ENCODE measurements at places on chromosomes 6 and 20.

DNA sequence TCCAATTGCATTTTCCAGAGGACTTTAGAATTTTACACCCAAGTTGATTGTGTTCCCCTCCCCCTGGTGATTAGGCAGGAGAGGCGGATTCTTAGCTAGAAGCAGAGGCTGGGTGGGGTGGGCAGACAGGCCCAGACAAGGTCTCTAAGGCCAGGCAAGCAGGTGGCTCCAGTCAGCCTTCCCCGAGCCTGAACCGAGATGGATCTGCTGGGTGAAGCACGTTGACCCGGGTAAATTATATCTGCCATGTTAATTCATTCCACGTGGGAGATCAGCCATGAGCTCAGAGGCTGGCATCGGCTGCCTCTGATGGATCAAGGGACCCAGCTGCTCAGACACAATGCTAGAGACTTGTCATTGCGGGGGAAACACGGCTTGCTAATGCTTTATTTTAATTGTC, 159.5 kb upstream of the MAFB start:
- DNase-seq: no peak

DNA sequence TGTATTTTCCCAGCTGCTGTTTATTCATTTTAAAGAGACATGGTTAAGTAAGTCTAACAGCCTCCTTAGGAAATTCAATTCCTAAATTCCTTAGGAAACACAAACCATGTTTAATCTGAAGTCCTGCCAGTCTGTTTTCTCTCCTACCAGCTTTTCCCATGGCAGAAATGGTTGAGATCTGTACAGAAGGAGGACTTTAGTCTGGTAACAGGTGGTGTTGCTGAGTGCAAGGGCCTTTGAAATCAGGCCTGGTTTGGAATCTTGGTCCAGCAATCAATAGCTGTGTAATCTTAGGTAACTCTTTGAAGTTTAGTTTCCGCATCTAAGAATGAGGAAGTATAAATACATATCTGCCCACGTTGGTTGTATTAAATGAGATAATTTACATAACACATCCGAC, 232.5 kb downstream of the LAMA2 start:
- no peak for DNase-seq

- DNase-seq: no peak
Observed at GRCh38 chr6:54291146-54291545, 17.1 kb upstream of the TINAG start.

DNA sequence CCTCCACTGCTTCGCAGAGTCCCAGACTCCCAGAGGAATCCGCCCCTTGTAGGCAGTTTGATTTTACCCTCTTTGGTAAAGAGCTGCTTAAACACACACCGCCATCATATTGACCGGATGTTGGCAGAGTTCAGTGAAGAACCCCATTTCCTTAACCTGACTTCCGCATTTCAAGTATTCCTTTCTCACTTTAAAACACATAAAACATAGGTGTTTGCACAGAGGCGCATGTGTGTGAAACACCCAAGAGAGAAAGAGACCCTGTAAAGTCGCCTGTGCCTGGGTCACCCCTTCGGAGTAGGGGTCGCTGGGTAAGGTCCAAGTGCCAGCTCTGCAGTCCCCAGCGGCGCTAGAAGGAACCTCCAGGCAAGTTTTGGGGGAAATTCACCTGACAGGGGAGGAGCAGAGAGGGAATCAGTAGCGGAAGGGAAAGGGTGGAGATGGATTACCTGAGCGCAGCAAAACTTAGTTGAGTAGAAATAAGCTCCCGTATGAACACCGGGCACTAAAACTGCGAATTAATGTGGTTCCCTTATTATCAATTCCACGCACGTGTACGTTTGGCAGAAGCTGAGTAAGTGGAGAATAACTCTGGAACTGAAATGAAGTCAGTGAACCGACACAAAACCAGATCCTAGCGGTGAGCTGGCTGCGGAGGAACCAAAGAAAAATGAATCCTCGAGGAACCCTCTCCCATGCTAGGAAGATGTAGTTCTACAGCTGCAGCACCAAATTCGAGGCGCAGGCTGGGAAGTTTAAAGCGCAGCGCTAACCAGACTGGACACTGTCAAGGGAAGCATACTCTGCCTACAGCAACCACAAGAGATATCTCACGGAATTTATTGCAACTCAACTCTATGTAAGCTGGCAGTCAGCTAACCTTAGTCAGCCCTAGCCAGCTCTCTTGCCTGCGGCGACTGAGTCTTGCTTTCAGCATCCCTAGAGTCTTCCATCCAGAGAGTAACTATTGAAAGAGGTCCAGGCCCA, 3.5 kb upstream of the HTR1B start:
- DNase-seq: peak; percentile 9

DNA sequence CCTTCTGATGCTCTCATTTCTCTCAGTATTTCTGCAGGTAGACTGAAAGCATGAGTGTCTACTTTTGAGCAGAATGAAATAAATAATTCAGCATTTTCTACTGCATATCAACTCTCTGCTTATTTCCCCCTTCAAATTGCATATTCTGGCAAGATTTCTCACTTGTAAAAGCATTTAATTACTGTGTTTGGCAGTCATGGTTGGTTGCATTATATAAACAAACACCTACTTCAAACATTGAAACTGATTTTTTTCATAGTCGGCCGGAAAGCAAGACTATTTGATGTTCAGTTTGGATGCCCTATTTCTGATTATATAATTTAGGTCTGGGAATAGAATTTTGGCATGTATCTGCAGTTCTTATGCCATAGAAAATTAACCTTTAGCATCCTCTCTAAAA, 73.1 kb downstream of the PLEKHG1 start:
- DNase-seq: no peak

DNA sequence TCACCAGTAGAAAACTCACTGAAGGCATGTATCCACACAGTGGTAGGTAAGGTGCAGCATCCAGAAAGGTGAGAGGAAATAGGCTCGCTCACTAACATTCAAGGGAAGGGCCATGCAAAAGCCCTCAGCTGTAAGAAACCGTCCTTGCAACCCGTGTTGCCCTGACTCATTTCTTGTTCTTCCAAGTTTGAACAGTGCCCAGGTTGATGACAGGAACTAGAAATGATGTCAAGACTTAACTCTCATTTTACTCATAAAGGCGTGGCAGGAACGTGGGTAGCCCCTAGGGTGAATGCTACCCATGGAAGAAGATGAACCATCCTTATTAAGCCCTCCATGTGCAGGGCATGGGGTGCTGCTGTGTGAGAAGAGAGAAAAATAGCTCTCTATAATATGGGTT, 187.6 kb downstream of the CD83 start:
- DNase-seq: no peak

- no peak for DNase-seq
Observed at GRCh38 chr6:81683912-81684311, 68.6 kb downstream of the TENT5A start.

DNA sequence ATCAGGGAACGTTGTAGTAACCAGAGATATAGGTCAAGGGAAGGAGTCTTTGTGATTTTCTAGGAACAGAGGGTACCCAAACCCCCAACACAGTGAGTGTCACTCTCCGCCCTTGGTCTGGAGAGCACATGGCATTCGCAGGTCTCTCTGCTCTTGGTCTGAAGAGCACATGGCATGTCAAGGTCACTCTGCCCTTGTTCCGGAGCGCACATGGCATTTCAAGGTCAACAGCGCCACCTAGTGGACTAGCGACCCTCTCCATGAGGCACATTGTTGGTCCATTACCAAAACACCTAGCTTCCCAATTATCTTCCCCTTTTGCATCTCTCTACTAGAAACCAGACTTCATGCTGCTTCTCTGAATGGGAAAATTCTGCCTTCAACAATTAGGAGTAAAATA, 260.0 kb downstream of the C6orf118 start:
- no peak for DNase-seq

DNA sequence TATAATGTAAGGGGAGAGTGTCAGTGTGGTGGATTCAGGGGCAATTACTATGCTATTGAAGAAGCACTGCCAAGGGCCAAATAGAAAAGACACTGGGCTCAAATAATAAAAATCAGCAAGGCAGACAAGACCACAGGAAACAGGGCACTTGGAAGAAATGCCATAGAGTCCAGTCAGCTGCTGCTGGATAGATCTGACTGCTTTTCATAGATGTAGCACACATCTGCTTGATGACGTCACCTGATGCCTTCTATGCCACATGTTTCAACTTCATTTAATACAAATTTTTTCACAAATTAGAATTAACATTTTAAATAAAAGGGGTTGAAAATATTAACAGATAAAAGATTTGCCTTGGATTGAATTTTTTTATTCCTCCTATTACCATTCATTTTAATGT, 23.9 kb upstream of the AHI1 start:
- DNase-seq: no peak

DNA sequence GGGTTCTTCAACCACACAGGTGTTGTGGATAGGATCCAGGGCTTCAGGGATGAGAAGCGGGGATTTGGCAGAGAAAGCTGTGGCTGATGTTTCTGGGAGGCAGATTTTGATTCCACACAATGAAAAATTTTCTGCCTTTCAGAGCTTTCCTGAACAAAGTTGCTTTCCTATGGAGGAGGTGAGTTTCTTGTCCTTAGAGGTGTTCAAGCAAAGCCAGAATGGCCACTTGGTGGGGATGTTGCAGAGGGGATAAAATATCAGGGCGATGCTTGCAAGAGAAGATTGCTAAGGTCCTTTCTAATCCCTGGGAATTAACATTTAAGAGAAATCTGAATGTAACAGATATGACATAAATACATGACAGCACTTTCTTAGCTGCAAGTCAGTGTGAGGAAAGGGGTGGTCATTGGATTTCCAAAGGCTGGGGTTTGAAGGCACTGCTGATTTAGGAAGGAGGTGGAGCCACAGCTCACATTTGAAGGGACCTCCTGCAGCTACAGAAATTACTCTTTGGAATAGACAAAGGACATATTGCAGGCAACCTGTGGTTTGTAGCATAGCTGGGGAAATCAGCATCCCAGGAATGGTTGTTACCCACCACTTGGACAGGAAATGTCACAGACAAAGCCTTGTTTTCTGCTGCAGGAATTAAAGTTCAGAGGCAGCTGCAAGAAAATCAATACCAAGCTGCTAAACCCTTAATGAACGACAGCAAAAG, 271.1 kb upstream of the CHD6 start:
- DNase-seq: no peak

- no peak for DNase-seq
Observed at GRCh38 chr6:7762760-7763159, 36.9 kb downstream of the BMP6 start.

GRCh38 chr20:54434196-54434595, 41.2 kb upstream of the DOK5 start:
- no peak for DNase-seq

DNA sequence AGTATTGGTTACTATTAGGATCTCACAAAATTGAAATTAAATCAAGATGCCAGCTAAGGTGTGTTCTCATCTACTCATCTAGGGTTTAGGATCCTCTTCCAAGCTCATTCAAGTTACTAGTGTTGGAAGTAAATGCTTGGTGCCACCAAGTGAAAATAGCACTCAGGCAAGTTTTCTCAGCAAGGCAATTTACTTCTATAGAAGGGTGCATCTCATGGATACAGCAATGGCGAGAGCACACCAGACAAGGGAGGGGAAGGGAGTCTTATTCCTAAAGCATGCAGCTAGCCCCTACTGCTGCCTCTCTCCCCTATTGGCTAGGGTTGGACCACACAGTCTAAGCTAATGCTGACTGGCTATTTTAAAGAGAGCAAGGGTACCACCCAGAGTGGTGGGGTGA, 23.0 kb upstream of the FAM8A1 start:
- DNase-seq: no peak

DNA sequence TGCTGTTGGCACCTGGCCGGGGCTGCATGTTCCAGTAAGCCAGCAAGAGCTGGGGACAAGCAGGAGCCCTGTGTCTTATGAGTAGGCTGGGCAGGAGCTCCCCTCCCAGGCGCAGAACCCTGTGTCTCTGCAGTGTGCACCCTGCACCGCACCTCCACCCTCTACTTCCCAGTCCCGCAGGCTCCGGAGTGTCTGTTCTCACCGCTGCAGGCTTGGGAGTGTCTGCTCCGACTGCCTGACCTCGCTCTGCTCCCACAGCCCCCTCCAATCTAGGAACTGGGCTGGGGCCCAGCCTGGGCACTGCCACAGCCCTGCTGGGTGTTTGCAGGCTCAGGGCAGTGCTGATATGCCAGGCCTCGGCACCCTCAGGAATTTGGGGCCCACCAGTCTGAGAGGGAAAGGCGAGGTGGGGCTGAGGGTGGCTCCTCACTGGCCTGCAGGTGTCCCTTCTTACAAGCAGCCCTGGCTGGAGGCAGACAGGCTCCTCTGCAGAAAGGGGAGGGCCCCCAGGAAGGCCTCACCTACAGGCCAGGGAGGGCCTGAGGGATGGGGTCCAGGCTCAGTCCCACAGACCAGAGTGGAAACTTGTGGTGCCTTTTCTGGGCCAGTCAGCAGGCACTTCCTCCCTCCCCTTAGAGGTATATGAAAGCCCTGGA, 871.6 kb upstream of the GJE1 start:
- no peak for DNase-seq

DNA sequence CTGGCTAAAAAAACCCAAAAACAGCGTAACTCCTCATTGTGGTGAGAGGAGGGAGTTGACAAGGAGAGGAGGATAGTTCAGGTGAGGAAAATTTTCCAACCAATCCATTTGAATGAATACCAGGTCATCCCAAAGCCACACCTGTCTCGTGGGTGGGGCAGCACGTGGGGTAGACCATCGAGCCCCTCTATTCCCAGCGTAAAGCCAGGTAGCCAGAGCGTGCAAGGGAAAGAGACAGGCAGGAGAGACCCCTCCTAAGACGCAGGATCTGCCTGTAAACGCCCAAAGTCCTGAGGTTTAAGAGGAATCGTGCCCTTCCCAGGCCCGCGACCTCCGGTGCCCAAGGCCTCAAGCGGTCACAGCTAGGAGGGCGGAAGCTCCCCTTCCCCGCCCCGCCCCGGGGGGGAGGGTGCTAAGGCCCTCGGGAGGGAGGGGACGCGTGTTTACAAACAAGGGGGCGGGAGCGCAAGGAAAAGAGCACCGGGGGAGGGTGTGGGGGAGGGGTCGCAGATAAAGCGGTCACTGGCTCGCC, 712 bp downstream of the RXRB start:
- DNase-seq: peak; percentile 61

- DNase-seq: no peak
Observed at GRCh38 chr20:19807946-19808330, 49.9 kb downstream of the RIN2 start.

DNA sequence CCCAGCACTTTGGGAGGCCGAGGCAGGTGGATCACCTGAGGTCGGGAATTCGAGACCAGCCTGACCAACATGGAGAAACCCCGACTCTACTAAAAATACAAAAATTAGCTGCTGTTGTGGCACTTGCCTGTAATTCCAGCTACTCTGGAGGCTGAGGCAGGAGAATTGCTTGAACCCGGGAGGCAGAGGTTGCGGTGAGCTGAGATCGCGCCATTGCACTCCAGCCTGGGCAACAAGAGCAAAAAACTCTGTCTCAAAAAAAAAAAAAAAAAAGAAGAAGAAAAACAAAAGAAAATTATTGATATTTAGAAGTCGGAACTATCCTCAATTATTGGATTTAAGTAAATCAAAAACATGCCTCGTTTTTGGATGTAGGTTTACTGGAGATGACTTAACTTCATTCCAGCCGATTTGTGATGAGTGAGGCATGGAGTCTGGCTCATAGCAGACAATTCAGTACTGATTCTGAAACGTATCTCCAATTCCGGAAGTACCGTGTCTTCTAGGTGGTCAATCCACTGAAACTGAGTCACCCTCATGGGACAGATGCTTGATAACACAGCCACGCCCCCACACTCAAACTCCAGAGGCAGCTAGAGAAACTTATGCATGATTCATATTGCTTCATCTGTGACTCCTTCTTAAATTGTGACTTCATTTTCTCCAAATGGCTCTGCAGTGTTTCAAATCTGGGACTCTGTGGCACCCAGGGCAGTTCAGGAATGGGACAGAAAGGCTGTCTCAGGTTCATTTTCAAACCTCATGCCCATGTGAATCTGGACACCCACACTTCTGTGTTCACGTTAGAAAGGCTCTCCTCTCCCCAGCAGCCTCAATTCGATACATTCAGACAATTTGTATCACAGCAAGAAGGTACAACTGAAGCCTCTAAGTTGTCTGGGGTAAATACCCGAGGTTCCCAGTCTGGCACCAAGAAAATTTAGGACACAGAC, 110.4 kb upstream of the ARMC2 start:
- no peak for DNase-seq

Data from CD4-positive, alpha-beta T cell treated with Interleukin-2 at 100 ng/mL for 4 hours (primary cell).